NCI-H446 treated with DMSO at 0.1 percent for 48 hours (cell line): ENCODE measurements at places on chromosomes 1 and 21.
A peak's percentile ranks its signal among the peaks of the same experiment; 100 is the strongest.

DNA sequence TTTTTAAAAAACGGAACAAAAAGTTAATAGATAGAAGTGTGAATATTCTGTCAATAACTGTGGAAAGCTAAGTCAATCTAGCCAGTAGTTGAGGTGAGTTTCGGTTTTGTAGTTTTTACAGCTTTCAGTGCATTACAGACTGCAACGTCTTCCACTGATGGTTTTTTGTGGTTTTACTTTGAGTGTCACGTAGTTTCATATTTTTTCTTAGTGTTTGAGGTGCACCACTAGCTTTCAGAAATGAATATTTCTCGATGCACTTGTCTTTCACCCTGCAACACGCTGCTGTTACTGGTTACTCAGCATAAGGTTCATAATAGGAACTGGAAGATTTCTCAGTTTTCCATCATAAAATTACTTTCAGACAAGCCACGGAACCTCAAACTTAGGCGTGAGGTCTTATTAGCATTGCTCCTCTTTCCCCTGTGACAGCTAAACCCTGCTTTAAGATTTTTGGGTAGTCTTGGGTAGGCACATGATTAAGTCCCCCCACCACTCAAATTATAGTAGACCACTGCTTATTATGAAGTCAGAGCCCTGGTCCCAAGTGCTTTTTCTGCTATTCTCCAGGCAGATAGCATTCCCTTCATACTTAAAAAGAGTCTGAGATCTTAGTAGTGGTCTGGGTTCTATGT is 1412.7 kb downstream of the KCNT2 start:
- no peak for DNase-seq

DNA sequence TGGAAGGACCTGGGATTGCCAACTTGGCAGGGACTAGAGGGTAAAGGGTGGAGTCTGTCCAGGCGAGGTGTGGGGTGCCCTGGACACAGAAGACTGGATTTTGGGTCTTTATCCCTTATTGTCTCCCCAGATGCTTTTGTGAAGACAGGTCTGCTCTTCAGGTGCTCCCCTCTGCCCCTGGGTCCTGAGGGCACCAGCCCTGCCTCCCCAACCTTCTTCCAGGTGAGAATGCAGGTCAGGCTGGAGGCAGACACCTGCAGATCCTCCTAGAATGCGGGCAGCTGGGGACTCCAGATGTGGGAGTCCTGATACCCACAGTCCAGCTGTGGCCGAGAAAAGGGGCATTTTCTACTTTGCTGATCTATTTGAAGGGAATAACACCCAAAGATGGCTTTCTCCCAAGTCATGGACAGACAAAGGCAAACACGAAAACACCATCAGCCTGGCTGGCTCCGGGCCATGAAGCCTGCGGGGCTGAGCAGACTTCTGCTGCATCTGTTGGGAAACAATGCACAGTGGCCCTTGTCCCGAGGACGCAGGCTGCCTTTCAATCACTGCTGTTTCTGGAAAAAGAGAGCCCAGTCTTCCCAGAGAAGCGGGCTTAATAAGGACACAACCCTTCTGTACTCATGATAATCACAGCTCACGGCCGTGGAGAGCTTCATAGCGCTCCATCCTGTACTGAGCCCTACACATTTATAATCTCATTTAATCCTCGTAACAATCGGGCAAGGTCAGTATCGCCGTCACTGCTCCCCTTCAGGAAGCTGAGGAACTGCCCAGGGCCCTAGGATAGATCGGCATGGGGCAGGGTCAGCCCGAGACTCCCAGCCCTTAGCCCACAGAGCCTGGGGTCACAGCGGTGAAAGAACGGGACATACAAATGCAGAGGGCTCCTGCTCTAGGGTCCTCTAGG is 62.0 kb upstream of the ABCG1 start:
- no peak for DNase-seq

- DNase-seq = no peak
These were observed 66.5 kb downstream of the TSEN15 start for GRCh38 chr1:184118046-184118445.

DNA sequence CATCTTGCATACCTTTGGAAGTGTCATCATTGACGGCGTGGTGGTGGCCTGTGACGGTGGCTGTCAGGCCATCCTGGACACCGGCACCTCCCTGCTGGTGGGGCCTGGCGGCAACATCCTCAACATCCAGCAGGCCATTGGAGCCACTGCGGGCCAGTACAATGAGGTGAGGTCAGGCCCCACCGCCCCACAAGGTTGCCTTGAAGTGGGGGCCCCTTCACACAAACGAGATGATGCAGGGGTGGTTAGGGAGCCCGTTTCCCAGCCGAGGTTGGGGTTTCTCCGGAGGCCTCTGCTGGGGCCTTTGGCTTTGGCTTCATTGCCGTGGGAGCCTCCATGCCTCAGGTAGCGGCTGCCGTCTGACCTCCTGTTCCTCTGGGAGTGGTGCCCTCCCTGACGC is 29.6 kb downstream of the KCNA10 start:
- DNase-seq = no peak

GRCh38 chr1:24894002-24894401 is 36.1 kb downstream of the RUNX3 start:
- no peak for DNase-seq

GRCh38 chr21:30194701-30195299 is 21.1 kb downstream of the CLDN8 start:
- DNase-seq = peak; percentile 65

- peak; percentile 8 for DNase-seq
These were observed at the start of gene DCDC2B for GRCh38 chr1:32208891-32209328. Gene DCDC2B (plus strand): TSS chr1:32209089. CDS start chr1:32209094, 5 bp downstream.

DNA sequence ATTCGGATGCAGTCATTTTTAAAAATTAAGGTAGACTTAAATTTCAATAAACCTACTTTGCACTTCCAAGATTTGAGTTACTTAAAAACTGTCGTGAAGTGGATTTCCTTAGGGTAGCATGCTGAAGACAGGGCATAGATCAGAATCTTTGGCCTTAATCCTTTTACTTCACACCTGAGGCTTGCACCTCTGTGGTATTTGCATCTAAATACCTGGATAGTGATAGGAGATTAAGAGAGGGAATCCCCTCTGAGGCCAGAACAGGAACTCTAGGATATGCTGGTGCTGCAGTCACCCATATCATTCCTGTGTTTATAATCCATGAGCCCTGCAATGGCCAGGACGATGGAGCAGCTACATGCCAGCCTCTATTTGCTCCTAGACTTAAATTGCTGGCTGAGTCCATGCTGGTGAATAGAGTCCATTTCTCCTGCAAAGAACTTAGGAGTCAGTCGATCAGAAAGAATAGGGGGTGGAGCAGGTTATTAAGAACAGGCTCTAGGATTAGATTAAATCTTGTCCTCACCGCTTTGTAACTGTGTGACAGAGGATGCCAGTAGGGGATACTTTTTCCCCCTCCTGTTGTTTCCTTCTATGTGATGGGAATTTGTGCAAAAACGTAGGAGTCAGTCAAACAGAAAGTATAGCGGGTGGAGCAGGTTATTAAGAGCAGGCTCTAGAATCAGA is 333.6 kb downstream of the DUSP10 start:
- DNase-seq = no peak

- peak; percentile 86 for DNase-seq
These were observed 435.9 kb upstream of the PRMT6 start for GRCh38 chr1:106620521-106620954.

DNA sequence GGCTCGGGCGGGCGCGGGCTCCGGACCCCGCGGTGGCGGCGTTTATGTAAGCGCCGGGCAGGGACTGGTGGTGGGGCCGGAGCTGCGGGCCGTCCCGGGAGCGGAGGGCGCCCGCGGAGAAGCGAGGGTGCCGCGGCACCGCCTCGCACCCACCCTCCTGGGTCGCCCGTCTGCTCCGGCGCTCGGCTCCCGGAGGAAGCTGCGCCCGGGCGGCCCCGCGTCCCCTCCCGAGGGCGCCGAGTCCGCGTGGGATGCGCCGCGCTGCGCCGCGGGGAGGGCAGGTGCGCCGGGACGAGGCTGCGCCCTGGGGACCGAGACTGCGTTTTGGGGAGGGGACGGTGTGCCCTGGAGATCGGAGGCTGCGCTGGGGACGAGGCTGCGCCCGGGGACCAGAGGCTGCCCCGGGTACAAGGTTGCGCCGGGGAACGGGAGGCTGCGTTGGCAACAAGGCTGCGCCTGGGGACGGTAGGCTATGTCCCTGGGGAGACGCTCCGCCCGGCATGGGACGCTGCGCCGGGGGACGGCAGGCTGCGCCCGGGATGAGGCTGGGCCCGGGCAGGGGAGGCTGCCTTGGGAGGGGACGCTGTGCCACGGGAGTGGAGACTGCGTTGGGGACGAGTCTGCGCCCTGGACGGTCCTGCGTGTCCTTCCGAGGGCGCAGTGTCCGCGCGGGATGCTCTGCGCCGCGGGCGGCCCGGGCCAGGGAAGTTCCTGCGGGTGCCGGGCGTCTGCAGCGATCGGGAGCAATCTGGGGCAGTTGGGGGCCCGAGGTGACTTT is 627 bp downstream of the ADARB1 start:
- no peak for DNase-seq

GRCh38 chr21:46151989-46152926 is 3.1 kb downstream of the FTCD start:
- no peak for DNase-seq

- DNase-seq = no peak
These were observed 69.8 kb downstream of the HFM1 start for GRCh38 chr1:91334856-91335255.

GRCh38 chr1:183195142-183195574 is 9.1 kb downstream of the LAMC2 start:
- no peak for DNase-seq

- no peak for DNase-seq
These were observed 220.3 kb downstream of the PLPP3 start for GRCh38 chr1:56359056-56359455.

DNA sequence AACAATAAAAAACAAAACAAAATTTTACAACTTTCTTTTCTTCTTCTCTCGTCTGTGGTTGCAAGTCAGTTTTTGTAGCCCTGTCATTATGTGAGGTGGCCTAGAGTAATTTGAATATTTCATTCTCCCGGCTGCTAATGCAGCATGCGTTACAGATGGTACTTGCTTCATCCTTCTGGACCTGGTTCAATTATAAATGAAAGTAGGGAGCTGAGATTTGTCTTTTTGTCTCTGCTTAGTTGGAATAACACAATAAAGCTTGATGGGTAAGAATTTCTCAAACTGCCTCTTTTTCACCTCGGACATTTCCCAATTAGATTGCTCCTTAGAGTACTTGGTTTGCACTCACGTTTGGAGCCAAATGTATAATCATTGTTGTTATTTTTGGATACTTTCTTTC is 201.6 kb downstream of the PBX1 start:
- DNase-seq = peak; percentile 53

GRCh38 chr1:17958704-17959103 is 148.9 kb upstream of the IGSF21 start:
- DNase-seq = no peak

- peak; percentile 82 for DNase-seq
These were observed 4.4 kb downstream of the B3GALT2 start for GRCh38 chr1:193181985-193182384.

GRCh38 chr1:230167419-230167852 is 100.4 kb downstream of the GALNT2 start:
- no peak for DNase-seq

GRCh38 chr1:201267481-201268229 is 15.7 kb upstream of the PKP1 start:
- no peak for DNase-seq

- no peak for DNase-seq
These were observed 17.6 kb upstream of the PARP1 start for GRCh38 chr1:226425431-226426031.

GRCh38 chr1:157497284-157497683 is 55.0 kb downstream of the FCRL5 start:
- DNase-seq = no peak

DNA sequence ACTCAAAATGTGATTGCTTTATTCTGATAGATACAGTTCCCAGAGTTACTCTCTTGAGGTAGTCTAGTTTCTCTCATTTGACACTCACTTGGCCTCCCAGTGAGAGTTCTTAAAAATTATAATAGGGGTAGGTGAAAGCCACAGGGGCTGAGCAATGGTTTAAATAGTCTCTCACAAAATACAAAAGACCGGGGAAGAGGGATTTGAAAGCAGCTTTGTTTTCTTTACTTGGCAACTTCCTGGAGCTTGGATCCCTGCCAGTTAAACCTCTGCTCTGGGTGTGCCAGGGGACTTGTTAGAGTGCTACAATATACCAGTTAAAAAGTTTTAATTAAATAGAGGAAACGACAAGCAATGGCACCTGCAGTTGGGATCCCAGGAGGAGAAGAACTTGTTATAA is 31.7 kb downstream of the OR13G1 start:
- DNase-seq = no peak

- DNase-seq = no peak
These were observed 36.2 kb downstream of the TLR5 start for GRCh38 chr1:223106856-223107255.

DNA sequence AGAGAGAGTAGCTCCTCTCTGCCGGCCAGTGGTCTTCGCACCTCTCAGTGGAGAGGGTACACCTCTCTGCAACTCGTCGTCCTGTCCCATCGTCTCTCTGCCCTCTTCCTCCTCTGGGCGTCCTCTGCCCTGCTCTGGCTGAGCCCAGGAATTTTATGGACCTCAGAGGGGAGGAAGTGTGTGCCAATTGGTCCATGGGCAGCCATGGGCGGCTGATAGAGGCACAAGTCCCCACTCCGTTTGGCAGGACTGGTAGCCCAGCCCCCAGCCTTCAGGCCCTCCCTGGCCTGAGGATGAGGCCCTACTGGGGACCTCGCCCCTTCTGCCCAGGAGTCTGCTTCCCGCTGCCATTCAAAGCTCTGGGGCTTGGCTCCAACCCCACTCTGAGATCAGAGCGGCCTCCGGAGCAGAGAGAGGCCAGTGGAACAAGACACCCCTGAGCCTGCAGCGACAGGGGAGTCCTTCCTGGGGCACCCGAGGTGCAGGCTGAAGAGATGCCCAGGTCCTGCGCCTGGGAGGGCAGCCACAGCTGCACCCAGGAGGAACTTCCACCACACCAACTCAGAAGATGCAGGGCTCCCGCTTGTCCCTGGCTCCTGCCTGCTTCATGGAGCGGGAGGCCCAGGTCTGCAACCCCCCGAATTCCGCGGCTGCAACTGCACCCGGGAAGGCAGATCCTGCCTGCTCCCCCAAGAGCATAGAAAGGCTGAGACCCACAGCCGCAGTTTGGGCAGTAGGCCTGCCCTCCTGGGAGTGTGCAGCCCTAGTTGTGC is 659.9 kb downstream of the KCNT2 start:
- no peak for DNase-seq

DNA sequence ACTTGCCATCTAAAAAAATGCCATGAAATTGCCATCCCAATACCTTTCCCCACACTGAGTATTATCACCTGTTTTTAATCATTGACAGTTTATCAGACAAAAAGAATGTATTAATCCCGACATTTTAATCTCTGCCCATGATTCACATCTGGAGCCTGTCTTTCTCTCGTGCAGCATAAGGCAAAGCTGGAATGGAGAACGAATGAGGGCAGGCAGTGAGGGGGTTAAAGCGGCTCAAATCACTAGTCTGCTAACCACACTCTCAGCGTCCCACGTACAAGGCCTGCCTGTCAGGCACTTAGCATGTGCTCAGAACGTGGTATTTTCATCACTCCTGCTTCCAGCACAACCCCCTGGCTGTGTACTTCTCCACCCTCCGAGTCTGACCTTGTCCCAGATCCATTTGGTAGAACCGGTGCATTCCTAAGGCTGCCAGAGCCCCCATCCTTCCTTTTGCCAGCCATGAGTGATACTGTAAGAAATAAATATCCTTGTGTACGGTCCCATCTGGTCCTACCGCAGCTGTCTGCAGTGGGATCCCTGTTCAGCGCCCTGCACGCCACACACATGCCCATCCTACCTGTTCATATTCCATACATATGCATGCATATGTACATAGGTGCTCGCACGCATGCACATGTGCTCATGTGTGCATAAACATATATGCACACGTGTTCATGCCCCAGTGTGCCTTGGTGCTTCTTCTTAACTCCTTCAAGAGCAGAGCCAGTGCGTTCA is 34.6 kb upstream of the FHAD1 start:
- no peak for DNase-seq
